ENCODE measurements at places on chromosomes 5 and 9.

GRCh38 chr9:130382096-130382495 lies 62.7 kb upstream of the ASS1 start:
- no peak for DNase-seq

GRCh38 chr5:142020122-142020659 lies 7.4 kb upstream of the GNPDA1 start:
- no peak for DNase-seq

DNA sequence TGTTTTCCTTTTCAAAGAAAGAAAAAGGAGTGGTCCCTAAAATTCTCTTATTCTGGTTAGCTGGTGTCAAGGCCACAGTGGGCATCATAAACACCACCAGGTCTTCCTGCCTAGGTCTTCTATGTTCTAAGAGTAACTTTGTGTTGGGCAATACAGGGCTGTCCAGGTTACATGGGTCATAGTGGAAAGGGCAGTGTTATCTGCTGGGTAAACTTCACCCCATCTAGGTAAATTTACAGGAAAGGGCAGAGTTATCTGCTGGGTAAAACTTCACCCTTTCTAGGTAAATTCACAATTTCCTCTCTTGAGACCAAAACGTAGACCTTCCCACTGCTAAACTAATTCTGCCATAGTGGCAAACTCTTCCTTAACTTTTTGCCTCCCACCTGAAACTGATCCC lies 18.9 kb upstream of the JAKMIP2 start:
- DNase-seq: no peak

DNA sequence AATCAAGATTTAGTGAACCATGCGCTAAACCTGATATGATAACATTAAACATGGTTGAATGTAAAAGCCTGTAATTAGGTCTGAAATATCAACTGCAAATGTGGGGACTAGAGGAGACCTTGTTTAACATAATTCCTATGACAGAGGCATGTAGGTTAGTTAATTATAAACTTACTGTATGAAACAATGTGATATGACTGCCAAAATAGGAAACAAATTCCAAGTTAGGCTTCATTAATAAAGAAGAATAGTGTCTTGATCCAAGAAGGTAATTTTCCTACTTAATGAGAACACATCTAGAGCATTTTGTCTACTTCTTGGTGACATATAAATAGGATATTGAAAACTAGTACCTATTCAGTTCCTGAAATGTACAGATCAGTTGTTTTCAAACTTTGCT lies 136.2 kb upstream of the TARS1 start:
- DNase-seq: no peak

- peak; percentile 27 for DNase-seq
Measured at GRCh38 chr5:126780165-126780827, 3.4 kb downstream of the LMNB1 start.

DNA sequence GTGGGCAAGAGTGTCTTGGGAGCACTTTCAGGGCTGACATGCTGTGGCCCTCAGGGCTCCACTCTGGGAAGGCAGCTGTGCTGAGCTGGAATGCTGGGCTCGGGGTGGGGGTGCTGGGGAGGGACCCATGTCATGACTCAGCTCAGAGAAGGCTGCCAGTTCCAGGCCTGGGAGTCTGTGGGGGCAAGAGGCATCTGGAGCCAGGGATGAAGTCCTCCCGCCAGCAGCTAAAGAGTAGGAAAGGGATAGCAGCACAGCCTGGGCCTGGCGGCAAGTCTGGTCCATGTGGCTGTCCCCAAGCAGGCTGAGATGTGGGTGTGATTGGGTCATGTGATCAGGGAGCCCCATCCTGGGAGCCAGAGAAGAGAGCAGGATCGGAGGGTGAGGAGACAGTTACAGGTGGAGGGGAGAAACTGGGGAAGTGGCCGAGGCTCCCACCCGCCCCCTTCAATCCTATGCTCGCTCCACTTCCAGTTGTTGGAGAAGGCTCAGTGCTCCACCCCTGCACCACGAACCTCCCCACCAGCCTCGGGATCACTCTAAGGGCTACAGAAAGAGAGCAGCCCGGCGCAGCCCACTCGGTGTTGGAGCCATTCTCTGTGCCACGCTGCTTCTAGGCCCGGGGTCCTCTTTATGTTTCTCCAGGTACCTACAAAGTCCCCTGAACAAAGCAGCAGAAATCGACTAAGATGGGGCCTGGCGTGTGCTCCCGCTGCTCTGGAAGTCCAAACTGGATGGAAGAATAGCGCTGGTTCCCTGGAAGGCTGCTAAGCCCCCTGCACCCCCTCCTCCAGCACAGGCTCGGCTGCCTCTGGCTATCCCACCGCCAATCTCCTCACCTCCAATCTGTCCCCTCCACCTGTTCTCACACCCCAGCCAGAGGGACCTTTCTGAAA lies 12.0 kb downstream of the PDGFRB start:
- DNase-seq: no peak

DNA sequence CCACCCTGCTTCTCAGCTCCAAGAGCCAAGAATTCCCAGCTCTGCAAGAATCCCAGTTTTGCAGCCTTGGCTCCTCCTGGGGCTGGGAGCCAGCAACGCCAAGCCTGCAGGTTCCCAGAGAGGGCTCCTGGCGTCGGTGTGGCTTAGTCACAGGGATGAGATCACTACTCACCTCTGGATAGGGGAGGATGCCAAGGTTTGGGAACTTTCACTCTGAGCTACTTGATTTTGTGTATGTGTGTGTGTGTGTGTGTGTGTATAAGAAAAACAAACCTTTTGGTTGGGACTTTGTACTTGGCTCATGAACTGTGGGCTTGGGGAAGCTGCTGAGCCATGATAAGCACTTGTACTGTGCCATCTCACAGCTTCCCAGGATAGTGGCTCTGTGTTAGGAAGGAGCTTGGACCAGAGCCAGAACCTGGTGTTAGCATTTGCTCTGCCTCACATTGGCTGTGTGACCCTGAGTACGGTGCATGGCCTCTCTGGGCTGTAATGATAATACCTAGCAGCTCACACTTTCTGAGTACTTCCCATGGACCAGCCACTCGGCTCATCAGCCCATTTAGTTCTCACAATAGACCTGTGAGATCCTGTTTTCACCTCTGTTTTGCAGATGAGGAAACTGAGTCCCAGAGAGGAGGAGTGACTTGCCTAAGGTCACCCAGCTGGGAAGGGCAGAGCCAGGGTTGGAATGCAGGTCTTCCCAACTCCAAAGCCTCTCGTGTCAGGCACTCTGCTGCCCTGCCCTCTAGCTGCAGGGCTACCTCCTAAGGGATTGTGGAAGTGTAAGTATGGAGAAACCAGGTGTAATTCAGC lies 41.4 kb upstream of the DAB2IP start:
- no peak for DNase-seq
